NCI-H1092 (cell line): ENCODE measurements at places on chromosomes 7 and 10.

DNA sequence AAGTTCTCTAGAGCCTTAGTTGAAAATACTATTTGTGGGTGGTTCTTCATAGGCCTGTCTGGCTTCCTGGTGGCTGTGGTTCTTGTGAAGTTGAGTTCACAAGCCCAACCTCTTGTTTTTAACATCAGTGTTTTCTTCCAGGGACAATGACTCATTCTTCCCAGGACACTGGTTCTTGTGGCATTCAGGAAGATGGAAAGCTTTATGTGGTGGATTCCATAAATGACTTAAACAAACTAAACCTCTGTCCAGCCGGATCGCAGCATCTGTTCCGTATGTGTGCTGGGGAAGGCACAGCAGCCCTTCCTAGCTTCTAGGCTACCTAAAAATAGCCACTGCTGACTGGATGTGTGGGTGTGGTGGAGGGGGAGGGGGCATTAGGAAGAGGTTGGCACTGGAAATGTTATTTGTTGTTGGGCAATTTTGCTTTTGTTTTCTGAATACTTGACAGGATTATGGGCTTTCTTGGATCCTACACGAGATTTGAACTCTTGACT, 3.9 kb downstream of the LSMEM1 start:
- no peak for DNase-seq

DNA sequence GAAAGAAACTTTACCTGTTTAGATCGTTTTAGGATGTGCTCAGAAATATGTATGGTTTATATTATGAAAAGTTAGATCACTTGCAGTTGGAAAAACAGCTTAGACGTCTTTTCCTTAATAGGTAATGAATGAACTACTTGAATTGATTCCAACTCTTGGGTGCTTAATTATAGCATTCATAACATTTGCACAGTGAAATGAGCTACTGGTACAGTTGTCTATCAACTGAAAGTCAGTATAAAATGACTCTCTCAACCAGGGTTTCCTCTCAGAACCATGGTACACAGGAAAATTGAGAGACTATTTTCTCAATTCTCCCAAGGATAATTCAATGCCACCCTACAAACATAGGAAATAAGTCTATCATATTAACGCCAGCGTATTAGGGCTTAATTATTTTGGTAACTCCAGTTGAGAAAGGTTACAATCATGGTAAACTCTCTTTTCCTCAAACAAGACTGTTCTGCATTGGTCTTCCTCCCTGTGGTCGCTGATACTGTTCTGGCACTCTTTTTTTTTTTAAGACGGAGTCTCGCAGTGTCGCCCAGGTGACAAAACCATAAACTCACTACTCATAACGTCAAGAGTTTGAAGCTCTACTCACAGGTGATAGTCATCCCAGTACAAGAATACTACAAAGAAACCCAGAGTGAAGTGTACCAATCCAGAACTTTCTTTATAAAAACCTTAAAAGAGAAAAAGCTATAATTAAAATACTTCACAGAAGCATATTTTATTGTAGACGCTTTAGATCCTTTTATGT, 2.0 kb downstream of the ANLN start:
- no peak for DNase-seq

DNA sequence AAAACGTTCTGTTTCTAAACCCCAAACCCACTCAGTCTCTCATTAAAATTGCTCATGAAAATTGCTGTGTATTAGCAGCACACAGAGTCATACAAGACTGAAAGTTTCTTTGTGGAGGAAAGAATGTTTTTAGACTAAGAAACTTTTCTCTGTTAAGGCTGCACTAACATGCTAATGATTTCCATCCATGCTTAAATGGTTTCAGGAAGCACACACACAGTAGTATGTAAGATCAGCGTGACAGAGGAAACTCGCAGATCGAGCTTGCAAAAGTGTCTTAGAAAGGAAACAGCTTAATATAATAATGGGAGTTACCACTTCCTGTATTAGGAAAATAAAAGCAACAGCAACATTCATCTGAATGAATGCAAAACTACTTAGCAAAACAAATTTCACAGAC, 112.7 kb downstream of the ICA1 start:
- no peak for DNase-seq

- no peak for DNase-seq
These were observed 25.8 kb upstream of the IMMP2L start for GRCh38 chr7:111588065-111588433.

DNA sequence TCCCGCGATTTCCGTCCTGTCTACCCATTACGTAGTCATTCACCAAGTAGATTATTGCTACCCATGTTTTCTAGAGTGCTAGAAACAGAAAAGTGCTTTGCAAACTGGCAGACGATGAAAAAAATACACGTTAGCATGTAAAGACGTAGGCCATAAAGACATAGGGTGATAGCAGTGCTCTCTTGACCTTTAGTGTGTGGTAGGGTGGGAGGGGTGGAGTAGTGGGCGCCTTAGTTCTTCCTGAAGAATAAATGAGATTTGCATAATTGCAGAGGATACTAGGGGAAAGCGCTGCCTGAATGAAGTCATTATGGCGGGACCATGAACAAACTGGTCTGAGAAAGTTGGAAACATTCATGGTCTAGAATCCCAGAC, 948 bp downstream of the ZNF485 start:
- DNase-seq: no peak

- DNase-seq: no peak
These were observed 83.1 kb downstream of the NKX6-2 start for GRCh38 chr10:132702601-132703418.

GRCh38 chr7:111210996-111211395, 120.1 kb downstream of the LRRN3 start:
- no peak for DNase-seq

DNA sequence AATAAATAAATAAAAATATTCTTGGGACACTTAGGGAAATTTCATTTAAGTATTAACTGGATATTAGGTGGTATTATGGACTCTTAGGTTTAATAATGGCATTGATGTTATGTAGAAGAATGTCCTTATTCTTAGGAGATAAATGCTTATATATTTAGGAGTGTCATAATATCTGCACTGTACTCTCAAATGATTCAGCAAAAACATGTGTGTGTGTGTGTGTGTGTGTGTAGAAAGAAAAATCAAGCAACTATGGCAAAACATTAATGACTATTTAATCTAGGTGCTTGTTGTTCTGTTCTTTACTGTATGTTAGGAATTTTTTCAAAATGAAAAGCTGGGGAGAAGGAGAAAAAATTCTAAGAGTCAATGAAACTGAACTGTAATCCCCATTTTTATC, 3.9 kb downstream of the ASNS start:
- no peak for DNase-seq

DNA sequence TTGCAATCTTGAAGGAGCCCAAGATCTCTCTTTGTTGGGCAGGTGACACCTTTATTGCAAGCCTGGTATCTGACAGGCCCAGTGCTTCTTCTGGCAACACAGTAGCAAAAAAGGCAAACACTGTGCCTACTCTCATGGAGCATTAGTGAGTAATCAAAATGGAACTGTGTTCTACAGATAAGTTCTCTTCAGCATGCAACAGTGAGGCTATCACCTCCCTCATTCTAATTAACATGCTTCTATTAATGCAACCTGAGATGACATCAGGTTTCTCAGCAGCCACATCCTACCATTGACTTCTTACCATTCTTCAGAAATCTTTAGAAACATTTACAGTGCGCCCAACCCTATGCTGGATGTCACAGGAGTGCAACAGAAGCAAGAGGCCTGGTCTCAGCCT, 77.9 kb upstream of the KCNMA1 start:
- no peak for DNase-seq

DNA sequence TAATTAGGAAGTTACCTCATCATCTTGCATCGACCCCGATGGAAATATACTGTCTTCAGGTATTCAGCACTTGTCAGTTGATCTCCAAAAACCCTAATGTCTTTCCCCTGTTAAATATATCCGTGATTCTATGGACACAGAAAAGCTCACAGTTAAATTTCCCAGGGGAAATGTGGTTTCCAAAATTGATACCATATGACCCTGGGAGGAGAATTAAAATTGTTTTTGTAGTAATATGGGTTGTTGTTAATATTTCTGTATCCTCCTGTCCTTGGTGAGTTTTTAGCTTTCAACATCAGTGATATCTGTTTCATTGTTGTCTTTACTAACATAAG, 132.1 kb downstream of the CELF2 start:
- DNase-seq: no peak

GRCh38 chr10:128247576-128247975, 121.4 kb upstream of the MKI67 start:
- DNase-seq: no peak

- DNase-seq: no peak
These were observed 76.2 kb upstream of the TMEM168 start for GRCh38 chr7:112866424-112866823.

DNA sequence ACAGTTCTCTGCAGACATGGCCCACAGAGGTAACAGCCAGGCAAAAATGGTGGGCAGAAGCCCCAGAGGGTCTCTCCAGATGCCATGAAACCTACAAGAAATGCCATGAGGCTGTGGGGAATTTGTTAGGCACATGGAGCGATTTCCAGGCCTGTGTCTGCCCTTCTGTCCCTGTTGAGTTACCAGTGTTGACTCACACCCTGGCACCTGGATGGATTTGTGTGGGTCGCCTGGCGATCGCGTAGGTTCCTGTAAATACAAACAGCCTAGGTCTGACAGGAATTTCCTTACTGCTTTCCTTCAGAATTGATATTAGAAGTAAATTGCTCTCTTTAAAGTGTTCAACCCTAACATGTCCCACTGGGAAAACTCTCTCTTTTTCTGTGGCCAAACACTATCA, 164.9 kb upstream of the EEPD1 start:
- DNase-seq: no peak

DNA sequence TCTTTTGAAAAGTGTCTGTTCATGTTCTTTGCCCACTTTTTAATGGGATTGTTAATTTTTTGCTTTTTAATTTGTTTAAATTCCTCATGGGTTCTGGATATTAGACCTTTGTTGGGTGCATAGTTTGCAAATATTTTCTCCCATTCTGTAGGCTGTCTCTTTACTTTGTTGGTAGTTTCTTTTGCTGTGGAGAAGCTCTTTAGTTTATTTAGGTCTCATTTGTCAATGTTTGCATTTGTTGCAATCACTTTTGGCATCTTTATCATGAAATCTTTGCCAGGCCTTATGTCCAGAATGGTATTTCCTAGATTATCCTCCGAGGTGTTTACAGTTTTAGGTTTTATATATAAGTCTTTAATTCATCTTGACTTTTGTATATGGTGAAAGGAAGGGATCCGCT, 23.9 kb upstream of the CYP2C19 start:
- no peak for DNase-seq

- no peak for DNase-seq
These were observed 41.3 kb upstream of the AGMO start for GRCh38 chr7:15603124-15603523.

GRCh38 chr7:34539003-34539402, 119.0 kb upstream of the NPSR1 start:
- DNase-seq: no peak

DNA sequence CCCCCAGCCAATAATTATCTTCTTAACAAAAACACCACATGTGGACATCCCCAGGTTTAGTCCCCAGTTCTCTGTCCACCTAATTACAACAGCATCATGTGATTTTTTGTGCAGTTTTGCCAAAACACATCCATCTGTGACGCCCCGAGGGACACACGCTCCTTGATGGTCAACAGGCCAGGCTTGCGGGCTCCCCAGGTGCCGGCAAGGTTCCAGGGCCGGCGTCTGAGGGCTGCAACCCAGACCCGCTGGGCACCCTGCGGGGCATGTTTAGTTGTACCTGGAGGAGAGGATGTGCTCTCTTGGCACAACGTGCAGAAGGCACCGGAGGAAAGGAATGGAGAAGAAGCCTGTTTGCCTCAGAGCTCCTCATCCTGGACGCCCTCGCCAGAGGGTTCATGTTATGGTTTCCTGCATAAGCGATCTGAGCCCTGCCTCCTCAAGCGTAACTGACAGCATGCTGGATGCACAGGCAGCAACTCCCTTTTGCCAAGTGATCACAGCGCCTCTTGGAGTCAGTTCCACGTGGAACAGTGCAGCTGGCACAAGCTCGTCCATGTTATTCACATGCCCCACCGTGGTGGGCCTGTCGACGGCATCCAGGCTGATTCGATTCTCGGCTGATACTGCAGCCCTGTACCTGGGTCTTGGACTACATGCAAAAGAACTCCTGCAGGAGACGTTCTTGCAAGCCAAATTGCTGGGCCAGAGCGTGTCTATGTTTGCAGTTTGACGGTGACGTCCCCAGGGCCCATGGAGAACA, 41.6 kb downstream of the JAKMIP3 start:
- DNase-seq: peak; percentile 24

GRCh38 chr7:23357190-23358093, 58.3 kb downstream of the MALSU1 start:
- no peak for DNase-seq

DNA sequence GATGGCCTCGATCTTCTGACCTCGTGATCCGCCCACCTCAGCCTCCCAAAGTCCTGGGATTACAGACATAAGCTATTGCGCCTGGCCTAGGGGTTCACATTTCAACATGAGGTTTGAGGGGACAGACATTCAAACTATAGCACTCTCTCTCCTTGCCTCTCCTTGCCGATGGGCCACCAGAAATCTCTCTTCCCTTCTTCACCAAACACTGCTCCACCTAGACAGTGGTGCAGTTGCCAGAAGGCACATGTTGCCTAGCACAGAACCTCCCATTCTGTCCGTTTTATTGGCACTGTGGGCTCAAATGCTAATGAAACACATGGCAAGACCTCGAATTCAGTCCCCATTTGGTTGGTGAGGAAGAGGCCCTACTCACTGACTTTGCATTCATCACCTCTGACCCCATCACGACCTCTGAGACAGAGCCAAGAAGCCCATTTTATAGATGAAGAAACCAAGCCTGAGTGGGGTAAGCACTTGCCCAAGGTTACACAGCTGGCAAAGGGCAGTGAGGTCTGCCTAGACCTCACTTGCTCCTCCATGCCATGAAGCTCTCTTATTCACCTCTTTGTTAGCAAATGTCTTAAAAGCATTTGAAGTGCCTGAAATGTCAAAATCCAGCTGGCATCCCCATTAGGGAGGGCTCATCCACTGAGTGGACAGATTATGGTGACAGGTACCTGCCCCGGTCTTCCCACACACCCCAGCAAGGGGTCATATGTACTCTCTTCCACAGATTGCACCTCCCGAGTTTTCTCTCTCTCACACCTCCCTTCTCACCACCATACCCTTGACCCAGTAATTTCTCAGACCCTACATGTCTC, 34.0 kb downstream of the GPRIN2 start:
- no peak for DNase-seq

DNA sequence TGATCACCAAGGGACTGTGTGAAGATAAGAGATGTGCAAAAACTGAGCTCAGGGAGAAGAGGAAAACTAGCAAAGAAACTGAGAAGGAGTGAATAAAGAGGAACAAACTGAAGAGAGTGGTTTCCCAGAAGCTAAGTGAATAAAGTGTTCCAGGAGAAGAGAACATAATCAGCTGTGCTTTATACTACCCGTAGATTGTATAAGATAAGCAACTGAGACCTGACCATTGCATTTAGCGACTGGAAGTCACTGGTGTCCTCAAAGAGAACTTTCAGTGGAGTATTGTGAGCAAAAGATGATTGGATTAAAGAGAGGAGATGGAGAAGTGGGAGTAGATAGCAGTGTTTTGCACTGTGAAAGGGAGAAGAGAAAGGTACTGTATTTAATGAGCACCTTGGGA, 14.6 kb downstream of the PHTF2 start:
- DNase-seq: no peak
